Femur (tissue), 1 donor: ENCODE measurements at places on chromosomes 3 and 15.

DNA sequence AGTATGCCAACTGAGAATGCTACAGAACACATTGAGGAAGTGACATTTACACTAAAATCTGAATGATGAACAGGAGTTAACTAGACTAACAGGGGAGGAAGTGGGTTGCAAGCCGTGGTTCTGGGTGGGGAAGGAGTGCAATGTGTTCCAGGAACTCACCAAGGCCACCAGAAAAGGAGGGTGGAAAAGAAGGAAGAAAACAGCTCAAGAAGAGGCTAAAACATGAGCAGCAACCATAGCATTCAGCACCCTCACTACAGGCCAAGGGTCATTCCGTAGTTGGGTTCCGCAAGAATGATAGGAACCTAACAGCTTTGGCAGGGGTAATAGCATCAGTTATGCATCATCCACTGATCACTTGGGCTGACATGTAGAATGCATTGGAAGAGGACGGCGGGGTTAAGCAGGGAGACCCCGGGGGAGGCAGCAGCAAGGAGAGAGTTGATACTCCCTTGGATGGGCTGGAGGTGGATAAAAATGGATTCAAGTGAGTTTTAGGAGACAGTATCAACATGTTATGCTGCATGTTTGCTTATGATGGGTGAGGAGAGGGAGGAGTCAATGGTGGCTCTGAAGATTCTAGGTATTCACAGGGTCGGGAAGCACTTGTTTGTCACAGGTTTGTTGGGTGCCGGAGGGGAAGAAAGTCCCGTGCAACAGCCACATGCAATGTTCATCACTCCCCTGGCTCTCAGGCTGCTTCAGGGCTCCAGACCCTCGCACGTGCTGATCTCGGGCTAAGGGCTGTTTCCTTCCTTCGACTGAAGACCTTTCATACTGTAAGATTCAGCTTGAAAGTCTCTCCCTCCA lies 53.2 kb downstream of the LIPC start:
- DNase-seq: no peak

DNA sequence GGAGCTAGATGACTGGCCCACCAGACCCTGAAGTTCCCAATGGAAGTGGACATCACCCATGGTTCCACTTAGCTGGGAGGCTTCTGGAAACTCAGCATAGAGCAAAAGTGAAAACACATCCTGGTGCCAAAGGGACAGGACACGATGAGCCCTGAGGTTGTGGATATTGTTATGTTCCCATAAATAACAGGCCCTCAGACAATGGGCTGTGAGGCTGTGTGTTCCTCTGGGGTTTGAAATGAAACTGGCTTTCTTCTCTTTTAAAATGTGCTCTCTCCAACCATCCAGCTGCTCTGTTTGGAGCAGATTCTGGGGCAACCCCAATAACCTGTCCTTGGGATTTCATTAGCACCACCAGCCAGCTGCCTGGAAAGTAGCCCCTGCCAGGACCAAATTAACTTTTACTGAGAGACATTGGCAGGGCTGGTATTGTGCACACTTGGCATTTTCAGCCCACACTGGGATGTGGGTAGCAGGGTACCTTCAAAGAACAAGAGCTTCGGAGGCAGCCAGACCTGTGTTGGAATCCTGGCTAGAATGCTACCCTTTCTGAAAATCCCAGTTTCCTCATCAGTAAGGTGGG lies 97.5 kb downstream of the DNAJB8 start:
- no peak for DNase-seq

DNA sequence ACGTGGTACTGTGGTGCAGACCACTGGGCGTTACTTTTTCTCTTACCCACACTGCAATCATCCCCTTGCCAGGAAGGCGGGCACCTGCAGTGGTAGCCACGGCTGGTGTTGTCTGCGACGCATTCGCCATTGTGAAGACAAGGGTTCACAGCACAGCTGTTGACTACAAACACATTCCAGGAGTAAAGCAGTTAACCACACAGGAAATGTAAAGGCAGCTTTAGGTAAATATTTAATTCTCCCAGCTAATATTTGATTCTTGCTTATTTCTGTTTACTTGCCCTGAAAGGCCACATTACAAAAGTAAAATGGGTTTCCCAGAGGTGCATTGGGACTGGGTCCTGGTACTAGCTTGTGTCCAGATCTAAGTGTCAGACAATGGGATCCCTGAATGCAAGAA lies 45.4 kb downstream of the HEG1 start:
- no peak for DNase-seq

- no peak for DNase-seq
Observed at GRCh38 chr3:7209098-7209497, 348.2 kb downstream of the GRM7 start.
